ENCODE measurements at places on chromosomes 5 and 9.

DNA sequence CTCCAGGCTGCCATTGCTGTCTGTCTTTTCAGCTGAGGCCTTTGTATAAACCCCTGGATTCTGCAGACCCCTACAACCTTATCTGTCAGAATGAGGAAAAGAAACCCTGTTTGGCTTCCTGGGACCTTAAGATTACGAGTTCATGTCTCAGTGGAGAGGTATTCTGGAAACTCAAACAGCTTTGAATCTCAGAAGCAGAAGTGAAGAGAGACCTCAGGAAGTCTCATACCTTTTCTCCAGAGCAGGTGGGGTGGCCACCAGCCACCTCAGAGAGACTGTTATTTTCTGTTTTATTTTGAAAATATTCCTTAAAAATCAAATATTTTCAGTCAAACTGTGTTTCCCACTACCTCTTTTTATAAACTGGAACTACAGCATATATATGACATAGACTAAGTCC is 457.5 kb downstream of the TMEM232 start:
- DNase-seq = no peak

DNA sequence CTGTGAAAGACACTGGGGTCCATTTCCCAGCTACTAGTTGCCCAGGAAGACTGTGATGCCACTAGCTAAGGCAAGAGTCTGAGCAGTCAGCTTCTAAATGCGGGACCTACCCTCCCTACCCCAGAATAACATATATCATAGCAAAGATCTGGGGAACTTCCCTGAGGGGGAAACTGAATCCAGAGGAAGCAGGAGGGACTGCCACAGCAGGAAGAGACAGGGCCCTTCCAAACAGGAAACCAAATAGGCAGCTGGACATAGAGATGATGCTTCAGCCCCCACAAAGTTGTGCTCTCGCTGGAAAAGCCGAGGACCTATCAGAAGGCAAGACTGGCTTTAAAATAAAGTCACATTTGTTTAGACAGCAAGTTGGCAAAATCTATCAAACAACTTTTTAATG is 51.1 kb downstream of the KLHL3 start:
- no peak for DNase-seq

DNA sequence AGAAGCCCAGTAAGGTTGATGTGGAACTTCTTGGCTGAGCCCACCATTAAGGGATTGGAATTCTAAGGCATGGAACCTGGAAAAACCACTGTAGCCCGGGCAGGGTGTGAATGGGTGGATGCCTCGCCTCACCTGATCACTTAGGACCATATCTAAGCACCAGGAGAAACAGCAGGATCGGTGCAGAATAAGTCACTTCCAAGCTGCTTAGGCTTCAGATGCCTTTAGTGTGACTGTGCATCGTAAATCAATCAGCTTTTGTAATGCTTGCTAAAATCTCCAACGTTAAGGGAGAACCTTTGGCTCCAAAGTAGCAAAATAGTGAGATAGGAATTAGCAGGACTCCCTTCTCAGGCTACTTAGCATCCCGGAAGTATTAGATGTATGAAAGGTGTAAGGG is 103.9 kb upstream of the MEGF10 start:
- DNase-seq = no peak

GRCh38 chr5:3931976-3932375 is 336.3 kb downstream of the IRX1 start:
- no peak for DNase-seq

DNA sequence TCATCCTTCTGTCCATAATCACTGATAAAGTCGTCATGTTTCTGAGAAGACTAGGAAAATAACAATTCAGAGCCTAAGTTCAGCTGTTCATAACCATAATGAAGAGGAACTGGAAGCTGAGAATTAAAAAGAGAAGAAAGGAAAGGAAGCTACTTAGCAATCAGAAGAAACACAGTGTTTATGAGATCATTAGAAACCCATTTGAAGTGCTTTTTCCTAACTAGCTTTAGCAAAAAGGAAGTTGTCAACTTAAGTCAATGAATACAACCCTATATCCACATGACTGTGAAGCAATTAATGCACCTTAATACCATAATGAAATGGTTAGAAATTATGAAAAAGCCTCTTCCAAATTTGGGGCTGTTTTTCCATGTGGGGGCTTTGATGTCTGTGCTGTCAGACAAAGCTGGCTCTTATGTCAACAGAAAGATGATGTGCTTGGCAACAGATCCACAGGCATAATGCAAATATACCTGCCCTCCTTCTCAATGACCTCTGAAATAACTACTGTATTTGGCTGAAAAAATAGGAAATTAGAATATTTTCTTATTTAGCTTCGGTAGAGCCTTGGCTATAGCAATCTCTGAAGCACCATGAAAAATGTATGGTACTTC is 463.5 kb downstream of the RASEF start:
- DNase-seq = no peak

DNA sequence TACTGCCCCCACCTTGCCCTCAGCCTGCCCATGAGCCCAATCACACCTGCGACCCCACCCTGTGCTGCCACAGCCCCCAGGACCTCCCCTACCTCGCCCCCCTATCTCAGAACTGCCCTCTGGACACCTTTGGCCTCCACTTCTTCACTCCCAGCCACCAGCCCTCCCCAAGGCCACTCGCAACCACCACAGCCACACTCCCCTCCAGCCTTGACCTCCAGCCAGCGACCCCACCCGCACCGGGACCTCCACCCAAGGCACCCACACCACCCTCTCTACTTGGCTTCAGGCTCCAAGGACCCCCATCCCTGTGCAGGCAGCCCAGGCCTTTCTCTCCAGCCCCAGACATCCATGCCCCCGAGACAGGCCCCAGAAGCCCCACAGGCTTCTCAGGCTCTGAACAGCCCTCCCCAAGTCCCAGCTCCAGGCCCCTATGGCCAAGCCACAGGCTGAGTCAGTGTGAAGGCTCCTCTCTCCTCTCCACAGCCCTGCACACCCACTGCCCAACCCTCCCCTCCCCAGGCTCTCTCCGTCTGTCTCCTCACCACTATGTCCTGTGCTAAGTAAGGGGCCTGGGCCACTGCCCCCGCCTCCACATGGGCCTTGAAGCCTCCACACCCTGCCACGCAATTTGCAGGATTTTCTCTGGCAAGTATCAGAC is 2.0 kb downstream of the AK1 start:
- no peak for DNase-seq
